GM19239 (cell line): ENCODE measurements at places on chromosomes 6 and 20.

DNA sequence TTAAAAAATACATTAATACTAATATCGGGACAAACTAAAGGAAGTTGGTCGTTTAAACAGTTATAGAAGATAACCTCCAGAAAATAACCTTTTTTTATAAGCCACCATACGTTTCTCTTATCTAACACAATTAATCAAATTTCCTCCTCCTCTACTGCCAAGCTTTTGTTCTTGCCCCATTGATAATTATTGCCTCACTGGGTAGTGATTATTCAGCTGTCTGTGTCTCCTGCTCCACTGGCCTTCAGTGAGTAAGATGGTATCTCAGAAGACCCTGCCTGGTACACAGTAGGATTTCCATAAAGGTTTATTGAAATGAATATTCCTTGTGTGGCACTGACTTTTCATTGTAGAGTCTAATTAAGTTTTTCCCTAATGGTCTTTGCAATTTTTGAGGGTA is 165.5 kb upstream of the SCGN start:
- no peak for DNase-seq

DNA sequence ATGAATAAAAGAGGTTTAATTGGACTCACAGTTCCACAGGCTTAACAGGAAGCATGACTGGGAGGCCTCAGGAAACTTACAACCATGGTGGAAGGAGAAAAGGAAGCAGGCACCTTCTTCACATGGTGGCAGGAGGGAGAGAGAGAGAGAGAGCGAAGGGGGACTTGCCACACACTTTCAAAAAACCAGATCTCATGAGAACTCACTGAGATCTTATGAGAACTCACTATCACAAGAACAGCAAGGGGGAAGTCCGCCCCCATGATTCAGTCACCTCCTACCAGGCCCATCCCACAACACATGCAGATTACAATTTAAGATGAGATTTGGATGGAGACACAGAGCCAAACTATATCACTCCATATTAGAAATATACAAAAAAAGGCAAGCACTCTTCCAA is 6.1 kb upstream of the SIRPD start:
- no peak for DNase-seq

GRCh38 chr6:164750128-164750527 is 559.3 kb downstream of the C6orf118 start:
- no peak for DNase-seq

- DNase-seq, result no peak
Observed at GRCh38 chr6:1635305-1636010, 25.7 kb downstream of the FOXC1 start.

GRCh38 chr6:147973806-147974205 is 368.8 kb upstream of the SASH1 start:
- DNase-seq, result no peak

DNA sequence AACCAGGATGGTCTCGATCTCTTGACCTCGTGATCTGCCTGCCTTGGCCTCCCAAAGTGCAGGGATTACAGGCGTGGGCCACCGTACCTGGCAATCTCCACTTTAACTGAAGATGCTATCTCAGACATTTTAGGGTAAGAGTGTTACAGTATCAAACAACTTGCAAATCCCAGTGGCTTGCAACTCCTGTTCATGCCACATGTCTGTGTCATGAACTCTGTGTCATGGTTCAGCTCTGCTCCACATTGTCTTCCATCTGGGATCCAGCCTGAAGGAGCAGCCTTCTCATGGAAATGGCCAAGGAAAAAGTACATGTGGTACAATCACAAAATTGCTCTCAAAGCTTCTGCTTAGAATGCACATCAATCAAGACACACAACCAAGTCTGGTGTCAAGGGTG is 114.9 kb downstream of the MAP3K5 start:
- DNase-seq, result no peak

DNA sequence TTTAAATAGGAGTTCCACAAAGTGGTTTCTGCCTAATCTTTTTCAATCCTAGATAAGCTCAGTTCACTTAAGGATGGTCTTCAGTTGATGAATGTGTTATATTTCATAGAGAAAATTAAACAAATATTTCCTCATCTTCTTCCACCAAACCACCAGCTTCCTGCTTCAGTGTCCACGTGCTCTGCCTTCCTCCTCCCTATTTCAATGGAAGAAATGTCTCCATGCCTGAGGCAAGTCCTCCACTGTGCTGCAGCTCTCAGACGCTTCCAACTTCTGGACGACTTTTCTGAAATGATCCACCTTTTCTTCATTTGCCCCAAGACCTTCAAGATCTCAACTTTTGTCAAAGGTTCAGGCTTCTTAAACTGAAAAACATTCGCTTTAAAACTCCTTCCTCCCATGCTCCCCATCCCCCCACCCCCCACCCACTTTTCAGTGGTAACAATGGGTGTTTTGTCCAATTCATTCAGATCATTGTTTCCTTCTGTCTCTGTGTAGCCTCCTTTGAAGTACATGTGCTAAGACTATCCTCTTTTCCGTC is 25.3 kb upstream of the FABP7 start:
- DNase-seq, result no peak

DNA sequence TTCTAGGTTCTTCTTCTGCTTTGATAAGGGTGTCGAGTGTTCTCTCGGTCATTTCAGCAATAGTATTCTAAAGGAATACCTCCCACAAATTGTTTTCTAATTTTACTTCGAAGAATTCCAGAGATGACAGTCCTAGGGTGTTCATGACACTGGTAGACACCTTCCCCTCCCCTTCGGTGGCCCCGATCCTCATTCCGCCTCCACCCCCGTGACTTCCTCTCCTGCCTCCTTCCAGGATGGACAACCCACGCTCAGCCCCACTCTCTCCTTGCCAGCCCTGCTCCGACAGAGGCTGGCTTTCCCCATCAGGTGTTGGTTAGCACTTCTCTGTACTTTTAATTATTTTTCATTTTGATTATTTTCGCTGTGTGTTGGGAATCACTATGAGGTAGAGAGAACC is 254.8 kb upstream of the QKI start:
- no peak for DNase-seq

- DNase-seq, result no peak
Observed at GRCh38 chr6:150247803-150248202, 105.0 kb downstream of the PPP1R14C start.

DNA sequence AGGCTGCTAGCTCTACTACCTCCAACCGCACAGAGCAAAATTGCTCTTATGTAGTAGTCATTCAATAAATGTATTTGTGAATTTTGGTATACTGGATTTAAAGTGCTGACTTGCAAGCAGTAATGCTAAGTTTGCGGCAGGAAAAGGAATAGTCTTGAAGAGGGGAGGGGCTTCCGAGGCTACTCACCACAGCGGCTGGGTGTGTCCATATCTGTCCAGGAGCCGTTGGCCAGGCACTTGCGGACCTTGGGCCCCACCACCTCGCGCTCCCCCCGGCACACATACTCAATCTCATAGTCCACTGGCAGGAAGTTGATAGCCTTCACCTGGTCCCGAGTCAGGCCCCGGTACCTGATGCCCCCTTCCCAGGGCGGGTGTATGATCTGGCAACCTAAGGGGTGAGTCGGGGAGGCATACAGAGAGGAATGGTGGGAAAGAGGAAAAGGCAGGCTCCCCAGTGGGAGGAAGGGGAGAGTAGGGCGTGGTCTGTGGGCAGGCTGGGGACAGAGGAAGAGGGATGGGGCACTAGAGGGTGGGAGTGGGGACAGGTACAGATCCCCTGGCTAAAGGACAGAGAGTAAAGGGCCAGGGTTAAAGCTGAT is 1.7 kb downstream of the GABBR1 start:
- DNase-seq, result no peak

- DNase-seq, result peak; percentile 69
Observed at GRCh38 chr20:3238616-3239025, 369 bp downstream of the SLC4A11 start.

DNA sequence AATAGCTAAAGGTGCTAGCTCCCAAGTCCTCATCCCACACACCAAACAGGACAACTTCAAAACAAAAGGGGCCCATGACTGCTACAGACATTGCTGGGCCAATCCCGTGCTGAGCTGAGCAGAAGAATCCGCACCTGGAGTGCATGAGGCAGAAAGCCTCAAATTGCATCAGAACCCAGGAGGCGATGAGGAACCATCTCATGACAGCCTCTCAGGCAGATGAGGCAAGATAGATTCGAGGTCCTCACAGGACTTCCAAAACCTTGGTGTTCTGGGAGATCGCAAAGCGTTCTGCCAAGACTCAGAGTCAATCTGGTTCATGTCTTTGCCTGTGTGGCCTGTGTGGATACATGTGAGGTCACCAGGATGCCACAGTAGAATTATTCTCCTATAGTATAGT is 32.8 kb upstream of the SSTR4 start:
- no peak for DNase-seq

DNA sequence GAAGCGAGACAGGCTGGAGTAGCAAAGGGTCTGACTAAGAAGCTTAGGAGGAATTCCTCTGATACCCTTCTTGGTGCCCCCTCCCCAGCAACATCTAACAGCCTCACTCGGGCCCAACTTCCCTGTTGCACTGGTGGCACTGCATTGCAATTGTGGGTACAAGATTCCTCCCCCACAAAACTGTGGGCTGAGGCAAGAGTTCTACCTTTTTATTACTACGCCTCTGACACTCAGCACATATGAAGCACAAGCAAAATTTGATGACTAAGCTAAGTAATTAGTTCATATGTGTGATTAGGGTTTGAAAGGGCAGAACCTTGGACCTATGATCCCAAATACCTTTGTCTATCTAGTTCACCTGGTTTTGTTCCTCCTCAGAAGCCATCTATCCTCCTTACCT is 83.5 kb downstream of the ZHX3 start:
- DNase-seq, result no peak

DNA sequence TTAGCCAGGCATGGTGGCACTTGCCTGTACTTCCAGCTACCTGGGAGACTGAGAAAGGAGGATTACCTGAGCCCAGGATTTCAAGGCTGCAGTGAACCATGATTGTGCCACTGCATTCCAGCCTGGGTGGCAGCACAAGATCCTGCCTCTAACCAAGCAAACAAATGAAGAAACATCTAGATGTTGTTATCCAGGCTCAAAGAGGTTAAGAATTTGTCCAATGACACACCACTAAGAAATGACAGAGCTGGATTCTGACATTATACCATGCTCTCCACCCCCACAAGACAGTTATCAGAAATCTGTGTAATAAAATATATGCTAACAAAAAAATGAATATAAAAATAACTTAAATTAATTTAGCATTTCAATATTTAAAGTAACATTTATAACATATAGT is 925.5 kb upstream of the SLC35B3 start:
- DNase-seq, result no peak

DNA sequence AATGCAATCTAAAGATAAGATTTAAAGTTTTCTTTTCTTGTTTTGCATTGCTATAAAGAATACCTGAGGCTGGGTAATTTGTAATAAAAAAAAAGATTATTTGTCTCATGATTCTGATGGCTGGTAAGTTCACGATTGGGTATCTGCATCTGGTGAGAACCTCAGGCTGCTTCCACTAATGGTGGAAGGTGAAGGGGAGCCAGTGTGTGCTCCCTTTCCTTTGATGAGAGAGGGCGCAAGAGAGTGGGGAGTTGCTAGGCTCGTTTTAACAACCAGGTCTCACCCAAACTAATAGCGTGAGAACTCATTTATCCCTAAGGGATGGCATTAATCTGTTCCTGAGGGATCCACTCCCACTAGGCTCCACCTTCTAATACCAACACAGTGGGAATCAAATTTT is 353.2 kb downstream of the BTBD3 start:
- no peak for DNase-seq

GRCh38 chr20:41735949-41736348 is 117.8 kb upstream of the CHD6 start:
- no peak for DNase-seq

DNA sequence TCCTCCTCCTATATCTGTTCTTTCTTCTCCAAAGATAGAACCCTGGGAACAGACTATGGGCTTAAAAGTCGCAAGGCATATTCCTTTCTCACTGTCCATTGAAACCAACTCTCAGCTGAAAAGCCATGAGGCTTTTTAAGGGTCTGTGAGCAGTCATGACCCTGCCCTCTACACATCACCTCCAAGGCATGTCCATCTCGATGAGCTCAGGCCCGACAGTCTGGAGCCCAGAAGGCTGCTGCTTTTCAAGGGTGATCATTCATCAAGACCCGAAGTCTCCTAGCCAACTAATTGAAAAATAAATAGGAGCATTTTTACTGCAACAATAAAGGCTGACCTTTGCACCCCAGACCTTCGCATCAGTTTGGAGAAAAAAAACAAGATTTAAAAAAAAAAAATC is 378.8 kb upstream of the NRSN1 start:
- DNase-seq, result no peak

GRCh38 chr6:134379076-134379475 is 61.2 kb upstream of the SGK1 start:
- no peak for DNase-seq

GRCh38 chr20:48025051-48025515 is 239.8 kb upstream of the SULF2 start:
- DNase-seq, result no peak

DNA sequence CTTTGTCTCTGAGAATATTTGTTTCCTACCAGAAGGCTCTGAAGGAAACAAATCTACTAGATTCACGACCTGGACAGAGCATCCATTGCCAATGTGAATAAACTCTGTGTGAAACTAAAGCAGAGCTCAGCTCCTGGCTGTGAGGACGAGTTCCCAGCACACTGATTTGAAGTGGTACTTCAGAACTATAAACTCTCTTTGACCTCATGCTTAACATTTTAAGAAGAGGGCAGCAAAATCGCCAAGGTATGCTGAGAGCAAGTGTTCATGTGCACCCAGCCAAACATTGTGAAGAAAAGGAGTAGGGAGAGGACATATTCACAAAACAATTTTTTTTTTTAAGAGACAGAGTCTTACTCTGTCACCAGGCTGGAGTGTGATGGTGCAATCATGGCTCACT is 33.7 kb upstream of the ZNF133 start:
- DNase-seq, result no peak

- DNase-seq, result no peak
Observed at GRCh38 chr6:140977403-140977802, 1155.3 kb upstream of the GJE1 start.

GRCh38 chr6:154352898-154353585 is 3.6 kb downstream of the IPCEF1 start:
- peak; percentile 25 for DNase-seq
